ENCODE measurements at places on chromosomes 12 and 14. TPM values are rescaled to one million over a fixed set of nuclear protein-coding genes. Genes with fewer than 3 reads are reported as not detected.

DNA sequence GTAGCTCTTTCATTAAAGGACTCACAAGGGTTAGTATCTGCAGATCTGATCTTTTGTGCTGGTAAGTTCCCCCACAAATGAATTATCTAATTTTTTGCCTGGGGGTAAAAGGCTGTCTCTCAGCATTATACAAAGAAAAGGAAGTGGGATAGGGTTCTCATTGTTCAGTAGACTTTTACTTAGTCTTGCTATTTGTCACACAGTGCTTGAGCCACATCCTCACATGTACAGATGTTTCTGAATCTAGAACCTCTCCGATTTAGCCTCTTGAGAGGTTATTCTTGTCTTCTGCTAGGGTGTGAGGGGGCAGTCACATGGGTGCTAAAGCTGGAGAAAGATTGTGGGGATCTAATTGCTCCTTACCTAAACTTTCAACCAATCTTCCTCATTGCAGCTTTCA lies 93.0 kb downstream of the SLC41A2 start:
- H3K4me1 ChIP-seq, result no peaks in the 10 kb centered on the region
- H3K27ac ChIP-seq, result no peak overlapping the region
- H3K27me3 ChIP-seq, result no peaks in the 10 kb centered on the region
- H3K4me3 ChIP-seq, result no peak overlapping the region

GRCh38 chr12:109831365-109831764 lies 1.8 kb downstream of the TRPV4 start:
- DNase-seq, result no peak
- H3K4me1 ChIP-seq, result no peaks in the 10 kb centered on the region
- no peak overlapping the region for H3K4me3 ChIP-seq
- H3K36me3 ChIP-seq, result no peaks in the 10 kb centered on the region
- H3K27ac ChIP-seq, result no peak overlapping the region

The IAPP gene
- total RNA-seq, result not detected

The AICDA gene
- total RNA-seq, result 0.94 TPM

The GSC gene
- total RNA-seq, result not detected

Measured in B cell (primary cell).